Mesendoderm (in vitro differentiated cells): ENCODE measurements at places on chromosomes 16 and 17.

GRCh38 chr17:73401911-73402310 is 90.1 kb upstream of the CDC42EP4 start:
- no peaks in the 10 kb centered on the region for H3K27me3 ChIP-seq
- no peaks in the 10 kb centered on the region for H3K4me1 ChIP-seq
- no peaks in the 10 kb centered on the region for H3K36me3 ChIP-seq
- no peak overlapping the region for H3K4me3 ChIP-seq
- no peak overlapping the region for H3K27ac ChIP-seq

GRCh38 chr16:64019339-64019738 is 1102.5 kb downstream of the CDH11 start:
- no peaks in the 10 kb centered on the region for H3K27me3 ChIP-seq
- no peaks in the 10 kb centered on the region for H3K4me1 ChIP-seq
- peak; percentile 25 for DNase-seq
- H3K27ac ChIP-seq = no peak overlapping the region
- H3K36me3 ChIP-seq = no peaks in the 10 kb centered on the region

DNA sequence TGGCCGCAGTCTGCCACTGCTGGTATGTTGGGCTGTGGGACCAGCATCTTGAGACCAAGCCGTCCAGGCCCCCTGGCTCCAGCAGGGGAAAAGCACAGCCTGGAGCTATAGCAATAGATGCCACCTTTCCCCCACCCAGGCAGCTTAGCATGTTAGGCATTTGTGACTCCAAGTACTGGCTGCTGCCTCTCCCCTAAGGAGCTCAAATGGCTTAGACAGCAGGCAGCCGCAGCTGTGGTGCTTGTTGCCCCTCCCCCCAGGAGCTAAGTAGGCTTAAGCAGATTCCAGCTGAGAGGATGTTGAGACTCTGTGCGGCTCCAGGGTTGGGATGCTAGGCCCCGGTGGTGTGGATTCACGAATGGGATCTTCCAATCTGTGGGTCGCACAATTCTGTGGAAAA is 88.8 kb upstream of the ANKFN1 start:
- H3K4me3 ChIP-seq = no peak overlapping the region
- H3K27ac ChIP-seq = no peak overlapping the region
- H3K36me3 ChIP-seq = no peaks in the 10 kb centered on the region
- H3K27me3 ChIP-seq = no peaks in the 10 kb centered on the region
- peaks cover 2% of the 10 kb centered on the region for H3K4me1 ChIP-seq

DNA sequence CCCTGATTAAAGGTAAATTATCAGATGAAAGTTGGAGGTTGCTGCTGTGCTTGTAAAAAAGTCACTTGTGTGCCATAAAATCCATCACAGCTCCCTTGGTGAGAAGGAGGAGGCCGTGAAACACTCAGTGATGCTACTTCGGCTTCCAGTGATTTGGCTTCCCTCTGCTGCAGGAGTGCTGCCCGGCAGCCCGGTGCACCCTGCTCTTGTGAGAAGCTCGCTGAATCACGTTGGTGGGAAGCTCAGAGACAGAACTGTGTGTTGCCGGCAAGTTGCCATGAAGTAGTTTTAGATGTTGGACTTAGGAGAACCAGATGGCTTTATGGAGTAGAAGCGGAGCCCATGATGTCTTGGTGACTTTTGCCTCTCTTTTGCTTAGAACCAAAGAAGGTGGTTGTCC is 33.3 kb downstream of the MSI2 start:
- peaks cover 2% of the 10 kb centered on the region for H3K36me3 ChIP-seq
- H3K27me3 ChIP-seq = no peaks in the 10 kb centered on the region
- H3K4me1 ChIP-seq = peaks cover 13% of the 10 kb centered on the region
- H3K4me3 ChIP-seq = no peak overlapping the region
- DNase-seq = no peak
- H3K27ac ChIP-seq = no peak overlapping the region

GRCh38 chr17:18381953-18382245 is 4.3 kb downstream of the EVPLL start:
- no peak overlapping the region for H3K4me3 ChIP-seq
- H3K36me3 ChIP-seq = no peaks in the 10 kb centered on the region
- no peaks in the 10 kb centered on the region for H3K27me3 ChIP-seq
- H3K4me1 ChIP-seq = no peaks in the 10 kb centered on the region
- no peak for DNase-seq

DNA sequence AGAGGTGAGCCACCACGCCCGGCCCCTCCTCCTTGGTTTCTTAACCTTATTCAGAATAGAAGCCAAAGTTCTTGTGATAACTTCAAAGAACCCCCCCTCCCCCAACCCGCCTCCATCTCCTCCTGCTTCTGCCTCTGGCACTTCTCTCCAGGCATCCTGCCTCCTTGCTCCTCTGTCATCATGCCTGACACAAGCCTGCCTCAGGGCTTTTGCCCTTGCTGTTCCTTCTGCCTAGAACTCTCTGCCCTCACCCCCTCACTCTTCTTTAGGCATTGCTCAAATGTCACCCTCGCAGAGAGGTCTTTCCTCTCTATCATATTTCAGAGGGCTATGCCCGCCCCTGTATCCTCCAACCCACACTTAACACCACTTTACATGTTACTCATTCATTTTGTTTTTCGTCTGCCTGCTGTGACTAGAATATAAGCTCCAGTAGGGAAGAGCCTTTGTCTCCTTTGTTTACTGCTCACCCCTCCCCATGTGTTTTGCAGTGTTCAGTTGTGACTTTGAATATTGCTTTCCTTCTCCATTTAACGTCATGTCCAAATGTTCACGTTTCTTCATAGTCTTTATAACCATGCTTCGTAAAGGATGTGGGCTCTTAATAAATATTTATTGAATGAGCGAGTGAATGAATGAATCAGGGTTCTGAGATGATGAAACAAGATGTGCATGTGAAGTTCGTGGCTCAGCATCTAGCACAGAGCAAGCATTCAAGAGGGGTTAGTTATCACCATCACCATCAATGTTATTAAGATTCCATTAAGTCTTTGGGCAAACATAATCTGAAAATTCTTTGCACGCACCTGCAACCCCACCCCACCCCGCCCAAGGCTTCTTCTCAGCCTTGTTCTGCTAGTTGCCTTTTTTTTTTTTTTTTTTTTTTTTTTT is 186.2 kb upstream of the WSCD1 start:
- no peak overlapping the region for H3K4me3 ChIP-seq
- H3K27ac ChIP-seq = no peak overlapping the region
- peak; percentile 27 for DNase-seq
- no peaks in the 10 kb centered on the region for H3K36me3 ChIP-seq
- H3K4me1 ChIP-seq = no peaks in the 10 kb centered on the region
- no peaks in the 10 kb centered on the region for H3K27me3 ChIP-seq

DNA sequence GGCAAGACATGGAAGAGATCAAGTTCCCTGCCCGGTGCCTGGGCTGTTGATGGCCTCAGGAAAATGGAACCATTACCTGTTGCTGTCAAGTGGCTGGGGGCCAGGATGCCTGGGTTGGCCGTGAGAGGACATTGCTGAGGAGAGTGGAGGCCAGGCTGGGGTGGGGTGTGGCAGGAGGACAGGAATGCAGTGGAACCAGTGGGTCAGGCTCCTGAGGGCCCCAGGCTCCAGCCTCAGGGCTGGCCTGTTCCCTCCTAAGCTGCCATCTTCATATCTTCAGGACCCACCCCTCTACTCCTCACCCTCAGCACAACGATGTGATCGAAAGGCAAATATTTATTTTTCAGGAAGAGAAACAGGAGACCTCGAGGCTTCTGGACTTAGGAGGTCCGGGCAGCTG is 8.5 kb upstream of the YPEL3 start:
- H3K27me3 ChIP-seq = no peaks in the 10 kb centered on the region
- H3K27ac ChIP-seq = no peak overlapping the region
- no peaks in the 10 kb centered on the region for H3K4me1 ChIP-seq
- no peak overlapping the region for H3K4me3 ChIP-seq
- no peak for DNase-seq

GRCh38 chr17:68441070-68441770 is 16.1 kb downstream of the WIPI1 start:
- H3K27me3 ChIP-seq = no peaks in the 10 kb centered on the region
- no peaks in the 10 kb centered on the region for H3K36me3 ChIP-seq
- no peak overlapping the region for H3K27ac ChIP-seq
- H3K4me1 ChIP-seq = no peaks in the 10 kb centered on the region
- no peak for DNase-seq

- DNase-seq = no peak
- no peaks in the 10 kb centered on the region for H3K36me3 ChIP-seq
- H3K4me3 ChIP-seq = no peak overlapping the region
- H3K4me1 ChIP-seq = no peaks in the 10 kb centered on the region
Observed at GRCh38 chr17:82365606-82366295, 5.8 kb upstream of the UTS2R start.

DNA sequence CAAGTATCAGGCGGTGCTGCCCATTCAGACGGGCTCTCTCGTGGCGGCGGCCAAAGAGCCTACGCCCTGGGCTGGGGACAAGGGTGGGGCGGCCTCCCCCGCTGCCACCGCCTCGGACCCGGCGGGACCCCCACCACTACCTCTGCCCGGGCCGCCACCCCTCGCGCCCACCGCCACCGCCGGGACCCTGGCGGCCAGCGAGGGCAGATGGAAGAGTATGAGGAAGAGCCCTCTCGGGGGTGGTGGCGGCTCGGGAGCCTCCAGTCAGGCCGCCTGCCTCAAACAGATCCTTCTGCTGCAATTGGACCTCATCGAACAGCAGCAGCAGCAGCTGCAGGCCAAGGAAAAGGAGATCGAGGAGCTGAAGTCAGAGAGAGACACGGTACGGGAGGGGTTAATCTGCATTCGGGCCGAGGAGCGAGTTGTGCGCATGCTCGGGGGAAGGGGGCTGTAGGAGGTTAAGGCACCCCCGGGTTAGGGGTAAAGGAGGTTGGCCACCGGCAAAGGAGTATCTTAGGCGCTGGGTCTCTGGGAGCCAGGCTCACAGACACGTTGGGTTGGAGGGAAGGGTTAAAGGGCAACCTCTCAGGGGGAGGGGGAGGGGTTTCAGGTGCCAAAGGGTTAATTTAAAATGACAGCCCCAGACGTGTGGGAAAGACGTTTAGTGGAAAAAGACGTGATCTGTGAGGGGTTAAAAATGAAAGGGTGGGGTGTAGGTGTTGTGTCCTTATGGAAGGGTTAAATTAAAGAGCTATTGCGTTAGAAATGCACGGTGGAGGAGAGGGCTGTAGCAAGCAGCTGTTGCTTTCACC is 1.4 kb downstream of the MSL1 start:
- peak; percentile 88 for DNase-seq
- peak overlapping the region; percentile 97 for H3K27ac ChIP-seq
- peak overlapping the region; percentile 64 for H3K4me3 ChIP-seq
- no peaks in the 10 kb centered on the region for H3K27me3 ChIP-seq
- H3K36me3 ChIP-seq = peaks cover 6% of the 10 kb centered on the region
- H3K4me1 ChIP-seq = peaks cover 3% of the 10 kb centered on the region

DNA sequence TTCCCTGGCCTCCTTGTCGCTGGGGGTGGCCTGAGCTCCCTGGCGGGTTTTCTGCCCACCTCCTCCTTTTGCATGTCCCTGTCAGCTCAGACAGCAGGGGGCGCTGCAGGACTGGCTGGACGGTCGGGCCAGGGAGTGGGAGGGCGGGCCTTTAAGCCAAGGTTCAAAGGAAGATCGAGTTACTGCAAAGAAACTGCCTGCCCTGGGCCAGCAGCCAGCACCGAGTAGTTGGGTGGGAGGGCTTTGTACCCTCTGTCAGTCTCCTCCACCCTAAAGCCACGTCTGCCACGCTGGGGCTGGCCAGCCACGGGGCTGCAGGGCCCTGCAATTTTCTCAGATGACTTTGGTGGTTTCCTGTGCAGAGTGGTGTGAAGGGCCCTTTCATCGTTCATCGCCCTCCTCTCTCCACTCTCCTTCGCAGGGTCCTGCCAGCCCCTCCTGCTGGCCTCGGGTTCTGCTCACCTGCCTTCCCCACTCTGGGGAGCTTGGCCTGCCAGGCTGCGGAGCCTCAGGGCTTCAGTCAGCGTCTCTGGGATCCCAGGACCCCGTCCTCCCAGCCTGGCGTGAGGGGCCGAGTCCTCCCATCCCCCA is 12.3 kb downstream of the GPR142 start:
- no peaks in the 10 kb centered on the region for H3K36me3 ChIP-seq
- no peak overlapping the region for H3K4me3 ChIP-seq
- no peak overlapping the region for H3K27ac ChIP-seq
- DNase-seq = peak; percentile 89
- H3K27me3 ChIP-seq = no peaks in the 10 kb centered on the region

GRCh38 chr17:10327640-10328039 is 45.2 kb downstream of the MYH13 start:
- no peak overlapping the region for H3K4me3 ChIP-seq
- no peaks in the 10 kb centered on the region for H3K27me3 ChIP-seq
- DNase-seq = peak; percentile 88
- no peak overlapping the region for H3K27ac ChIP-seq

GRCh38 chr17:2366747-2367494 is 29.6 kb downstream of the SGSM2 start:
- H3K4me3 ChIP-seq = no peak overlapping the region
- no peaks in the 10 kb centered on the region for H3K27me3 ChIP-seq
- H3K4me1 ChIP-seq = no peaks in the 10 kb centered on the region

- H3K36me3 ChIP-seq = no peaks in the 10 kb centered on the region
- DNase-seq = no peak
- H3K4me1 ChIP-seq = no peaks in the 10 kb centered on the region
- H3K27me3 ChIP-seq = no peaks in the 10 kb centered on the region
Observed at GRCh38 chr17:74149597-74150427, 53.7 kb upstream of the RPL38 start.

DNA sequence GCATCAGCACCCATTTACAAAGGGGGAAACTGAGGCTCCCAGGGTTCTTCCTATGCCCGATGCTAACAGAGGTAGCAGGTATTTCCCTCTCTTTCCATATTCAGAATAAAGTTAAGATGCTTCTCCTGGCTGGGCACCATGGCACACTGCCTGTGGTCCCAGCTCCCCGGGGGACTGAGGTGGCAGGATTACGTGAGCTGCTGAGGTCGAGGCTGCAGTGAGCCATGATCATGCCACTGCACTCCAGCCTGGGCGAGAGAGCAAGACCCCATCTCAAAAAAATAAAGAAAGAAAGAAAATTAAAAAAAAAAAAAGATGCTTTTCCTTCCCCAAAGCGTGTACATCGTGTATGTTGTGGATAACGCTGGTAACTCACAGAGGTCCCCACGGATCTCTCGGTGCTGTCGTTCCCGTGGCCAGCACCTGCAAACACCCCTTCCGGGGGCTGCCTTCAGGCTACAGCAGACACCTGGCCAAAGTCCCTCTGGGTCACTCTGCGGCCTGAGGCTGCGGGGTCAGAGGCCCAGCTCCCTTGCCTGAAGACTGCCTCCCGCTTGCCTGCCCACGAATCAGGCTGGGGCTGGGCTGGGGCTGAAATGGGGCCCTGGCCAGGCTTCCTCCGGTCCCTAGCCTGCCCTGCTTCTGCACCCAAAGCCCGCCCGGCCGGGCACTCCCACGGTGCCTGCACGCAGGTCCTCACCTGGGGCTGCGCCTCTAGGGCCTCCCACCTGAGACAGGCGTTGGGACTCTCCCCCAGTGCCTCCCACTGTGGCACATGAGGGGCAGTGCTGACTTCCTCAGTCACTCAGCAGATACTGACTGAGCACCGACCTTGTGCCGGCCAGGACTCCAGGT is 63.1 kb downstream of the ZDHHC7 start:
- no peak overlapping the region for H3K27ac ChIP-seq
- H3K4me1 ChIP-seq = no peaks in the 10 kb centered on the region
- H3K4me3 ChIP-seq = no peak overlapping the region
- no peak for DNase-seq
